ENCODE measurements at places on chromosomes 11 and 22. TPM values are rescaled to one million over a fixed set of nuclear protein-coding genes. Genes with fewer than 3 reads are reported as not detected.

- peak; percentile 93 for DNase-seq
Measured at GRCh38 chr11:34604145-34604544, 16.7 kb upstream of the EHF start.

LMNTD2 gene
- total RNA-seq = 0.69 TPM

KLHDC7B gene
- 0.15 TPM for total RNA-seq

DNA sequence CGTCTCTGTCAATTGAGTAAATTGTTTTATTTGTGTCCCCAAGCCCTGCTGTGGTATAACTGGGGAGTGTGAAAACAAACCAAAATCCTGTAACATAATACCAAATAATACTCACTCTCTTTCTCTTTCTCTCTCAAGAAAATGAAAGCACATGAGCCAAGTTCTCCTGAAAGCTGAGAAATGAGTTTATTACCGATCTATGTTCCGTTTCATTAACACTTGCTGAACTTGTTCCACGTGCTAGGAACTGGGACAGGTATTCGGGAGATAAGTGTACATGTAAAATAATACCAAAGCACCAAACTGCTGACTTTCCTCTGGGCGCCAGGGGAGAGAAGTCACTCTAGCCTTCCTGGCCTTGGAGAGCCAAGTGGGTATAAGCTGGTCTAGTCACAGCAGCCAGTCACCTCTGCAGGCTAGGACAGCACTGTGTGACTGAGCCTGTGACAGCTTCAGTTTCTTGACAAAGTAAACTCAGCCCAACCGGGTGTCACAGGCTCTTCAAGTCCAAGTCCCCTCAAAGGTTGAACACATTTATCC lies 23.1 kb downstream of the CD6 start:
- no peak for DNase-seq

DNA sequence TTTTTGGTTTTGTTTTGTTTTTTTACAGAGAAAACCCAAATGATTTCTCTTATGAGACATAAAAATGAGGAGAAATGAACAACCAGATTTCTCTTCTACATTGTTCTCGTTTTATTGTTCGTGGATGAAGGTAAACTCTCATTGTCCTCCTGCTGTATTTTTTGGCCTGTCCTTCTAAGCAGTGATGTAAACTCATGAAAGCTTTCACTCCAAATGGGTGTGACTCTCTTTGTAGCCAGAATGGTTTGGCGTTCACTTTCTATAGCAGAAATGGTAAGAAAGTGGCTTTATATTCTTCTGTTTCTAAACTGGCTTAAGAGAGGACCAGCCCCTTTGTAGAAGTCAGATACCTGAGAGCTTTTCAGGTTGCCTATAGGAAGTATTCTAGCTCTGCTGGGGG lies 15.5 kb upstream of the BMAL1 start:
- no peak for DNase-seq

GATD1 gene
- total RNA-seq = 16.7 TPM

GRCh38 chr11:9947231-9947864 lies 283.5 kb downstream of the SWAP70 start:
- no peak for DNase-seq

KIAA1671 gene
- 31.1 TPM for total RNA-seq

- DNase-seq = no peak
Measured at GRCh38 chr22:45971408-45972028, 5.4 kb downstream of the WNT7B start.

LIF gene
- 84.0 TPM for total RNA-seq

GRCh38 chr11:85685125-85685819 lies 723 bp downstream of the CCDC89 start:
- no peak for DNase-seq

GRCh38 chr22:45867906-45868555 lies 108.9 kb downstream of the WNT7B start:
- no peak for DNase-seq

DNA sequence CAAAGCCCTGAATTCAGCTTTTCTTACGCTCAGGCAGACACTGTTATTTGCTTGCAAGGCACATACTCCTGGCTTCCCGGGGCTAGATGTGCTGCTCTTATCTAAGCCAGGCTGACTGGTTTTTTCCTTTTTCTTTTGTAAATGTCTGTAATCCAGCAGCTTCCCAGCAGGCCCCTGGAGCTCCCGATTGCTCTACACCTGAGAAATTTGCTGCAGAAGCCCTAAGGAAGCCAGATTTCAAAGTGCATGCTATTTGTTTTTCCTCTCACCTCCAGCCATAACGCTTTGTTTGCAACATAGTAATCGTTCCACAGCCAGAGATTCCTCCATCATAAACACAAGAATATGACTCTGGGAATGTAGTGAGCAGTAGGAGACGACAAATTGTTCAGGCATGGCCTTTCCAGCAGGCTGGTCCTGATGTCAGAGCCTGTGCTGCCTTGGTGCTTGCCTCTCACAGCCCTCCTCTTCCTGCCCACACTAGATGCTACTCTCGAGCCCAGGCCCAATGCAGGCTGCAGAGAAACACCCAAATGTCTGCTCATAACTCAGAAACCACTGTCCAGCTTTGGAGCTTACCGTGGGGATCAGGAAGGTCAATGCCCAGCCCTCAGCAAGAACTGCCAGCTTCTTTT lies 54.7 kb upstream of the SLC6A5 start:
- no peak for DNase-seq

- no peak for DNase-seq
Measured at GRCh38 chr22:40235308-40235707, 57.6 kb downstream of the TNRC6B start.

LRRC32 gene
- total RNA-seq = 5.6 TPM

DNA sequence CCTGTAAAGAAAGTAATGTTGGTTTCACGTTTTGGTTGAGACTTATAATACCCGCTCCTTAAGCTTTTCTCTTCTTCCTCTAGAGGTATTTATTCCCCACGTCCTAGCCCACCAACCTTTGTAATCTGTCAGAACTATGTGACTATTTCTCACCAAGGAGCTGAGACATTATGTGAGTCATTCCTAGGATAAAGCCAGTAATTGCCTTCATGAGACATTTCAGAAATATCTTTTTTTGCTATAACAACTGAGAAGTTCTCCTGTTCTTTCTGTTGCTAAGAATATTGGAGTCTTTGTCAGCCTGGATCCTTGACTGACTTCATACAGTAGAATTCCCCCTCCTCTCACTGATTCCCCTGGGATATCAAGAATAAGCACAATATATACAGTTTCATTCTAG lies 1497.0 kb upstream of the TENM4 start:
- peak; percentile 43 for DNase-seq

- peak; percentile 1 for DNase-seq
Measured at GRCh38 chr11:67648140-67648795, 2.3 kb downstream of the ACY3 start.

- no peak for DNase-seq
Measured at GRCh38 chr11:9693801-9694553, 30.1 kb downstream of the SWAP70 start.

APLNR gene
- not detected for total RNA-seq

GAS2 gene
- 4.4 TPM for total RNA-seq

- no peak for DNase-seq
Measured at GRCh38 chr11:110798201-110798900, 86.1 kb upstream of the ARHGAP20 start.

ISX gene
- not detected for total RNA-seq

MS4A4A gene
- total RNA-seq = not detected

DNA sequence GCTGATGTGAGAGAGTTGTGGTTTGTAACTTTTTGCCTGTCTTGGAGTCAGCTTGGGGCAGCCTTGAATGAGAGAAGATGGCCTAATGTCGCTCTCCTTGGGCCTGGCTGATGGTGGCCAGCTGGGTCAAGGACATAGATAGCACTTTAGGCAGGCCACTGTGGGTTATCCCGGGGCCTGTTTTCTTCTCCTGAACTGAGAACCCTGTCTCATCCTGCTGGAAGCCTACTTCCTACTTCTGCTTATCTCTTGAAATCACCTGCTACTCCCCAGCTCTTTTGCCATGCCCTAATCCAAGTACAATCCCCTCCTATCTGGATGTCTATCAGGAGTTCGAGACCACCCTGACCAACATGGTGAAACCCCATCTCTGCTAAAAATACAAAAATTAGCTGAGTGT lies 49.5 kb downstream of the OSBP2 start:
- no peak for DNase-seq

DNA sequence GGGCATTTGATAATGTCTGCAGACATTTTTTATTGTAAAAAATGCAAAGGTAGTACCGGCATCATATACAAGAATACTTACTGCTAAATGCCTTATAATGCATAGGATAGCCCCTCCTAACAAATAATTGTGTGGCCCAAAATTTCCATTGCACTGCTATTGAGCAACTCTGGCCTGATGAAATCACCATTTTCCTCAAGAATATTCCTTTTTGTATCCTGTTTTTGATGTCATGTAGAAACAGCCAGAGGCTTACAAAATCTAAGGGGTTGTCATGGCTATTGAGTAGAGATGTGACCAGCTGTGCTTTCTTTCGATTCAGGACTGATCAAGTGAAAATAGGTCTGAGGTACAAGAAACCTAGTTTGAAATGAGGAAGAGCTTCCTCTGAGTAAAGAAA lies 854.3 kb downstream of the KCNA4 start:
- no peak for DNase-seq

DNA sequence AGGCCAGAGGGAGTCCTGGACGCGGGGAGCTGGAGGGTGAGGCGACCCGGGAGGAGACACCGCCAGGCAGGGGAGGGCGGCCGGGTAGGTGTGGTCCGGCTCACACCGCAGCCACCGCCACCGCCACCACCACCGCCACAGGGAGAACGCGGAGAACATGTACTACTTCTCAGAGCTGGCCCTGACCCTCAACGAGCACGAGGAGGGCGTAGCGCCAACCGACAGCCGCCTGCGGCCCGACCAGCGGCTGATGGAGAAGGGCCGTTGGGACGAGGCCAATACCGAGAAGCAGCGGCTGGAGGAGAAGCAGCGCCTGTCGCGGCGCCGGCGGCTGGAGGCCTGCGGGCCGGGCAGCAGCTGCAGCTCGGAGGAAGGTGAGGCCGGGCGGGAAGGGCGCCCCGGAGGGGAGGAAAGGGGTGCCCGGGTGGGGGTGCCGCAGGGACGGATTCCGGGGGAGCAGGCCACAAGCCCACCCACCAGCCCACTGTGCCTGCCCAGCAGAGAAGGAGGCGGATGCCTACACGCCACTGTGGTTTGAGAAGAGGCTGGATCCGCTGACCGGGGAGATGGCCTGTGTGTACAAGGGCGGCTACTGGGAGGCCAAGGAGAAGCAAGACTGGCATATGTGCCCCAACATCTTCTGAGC lies 62.8 kb downstream of the MORC2 start:
- DNase-seq = no peak

SCN4B gene
- total RNA-seq = 0.15 TPM
